Small intestine (tissue), 16 donors: ENCODE measurements at places on chromosomes 7 and 10.

GRCh38 chr10:71746344-71747037 lies 26.8 kb downstream of the VSIR start:
- peak; percentile 87 for DNase-seq

DNA sequence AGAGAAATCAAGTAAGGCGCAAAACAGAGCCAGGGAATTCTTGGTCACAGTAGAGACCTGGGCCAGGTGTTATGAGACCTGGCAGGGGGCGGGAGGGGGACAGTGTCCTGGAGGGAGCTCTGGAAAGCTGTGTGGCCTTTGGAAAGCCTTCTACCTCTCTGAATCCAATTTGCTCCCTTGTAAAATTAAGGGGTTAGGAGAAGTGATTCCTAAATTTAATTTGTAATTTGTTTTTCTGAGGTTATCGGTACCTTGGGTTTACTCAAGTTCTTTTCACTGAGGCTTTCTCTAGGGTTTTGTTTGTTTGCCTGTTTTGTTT lies 920.8 kb downstream of the TYW1 start:
- no peak for DNase-seq

DNA sequence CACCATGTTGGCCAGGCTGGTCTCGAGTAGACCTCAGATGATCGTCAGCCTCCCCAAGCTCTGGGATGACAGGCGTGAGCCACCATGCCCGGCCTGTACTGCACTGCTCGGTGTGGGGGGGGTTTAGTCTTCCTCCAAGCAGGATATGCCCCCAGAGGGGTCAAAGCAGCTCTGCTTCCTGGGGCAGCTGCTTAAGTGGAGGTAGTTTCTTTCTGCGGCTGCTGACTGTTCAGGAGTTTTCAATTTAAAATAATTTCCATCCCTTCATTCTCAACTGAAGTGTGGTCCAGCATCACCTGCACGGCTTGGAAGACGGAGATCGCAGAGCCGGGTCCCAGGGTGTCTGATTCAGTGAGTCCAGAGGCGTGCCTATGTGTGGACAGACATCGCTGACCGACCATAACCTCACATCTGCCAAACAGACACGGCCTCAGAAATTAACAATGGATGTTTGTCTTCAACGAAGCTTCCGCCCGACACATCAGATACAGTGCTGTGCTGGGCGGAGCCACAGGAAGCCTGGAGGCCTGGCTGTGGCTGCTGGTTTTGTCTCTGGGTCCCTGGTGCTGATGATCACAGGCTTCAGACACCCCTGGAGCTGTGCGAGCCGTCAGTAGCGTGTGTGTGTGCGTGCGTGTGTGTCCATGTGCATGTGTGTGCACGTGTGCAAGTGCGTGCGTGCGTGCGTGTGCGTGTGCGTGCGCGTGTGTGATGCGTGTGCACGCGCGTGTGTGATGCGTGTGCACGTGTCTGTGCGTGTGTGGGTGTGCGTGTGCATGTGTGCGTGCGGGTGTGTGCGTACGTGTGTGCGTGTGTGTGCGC lies 226.5 kb upstream of the PITRM1 start:
- no peak for DNase-seq

DNA sequence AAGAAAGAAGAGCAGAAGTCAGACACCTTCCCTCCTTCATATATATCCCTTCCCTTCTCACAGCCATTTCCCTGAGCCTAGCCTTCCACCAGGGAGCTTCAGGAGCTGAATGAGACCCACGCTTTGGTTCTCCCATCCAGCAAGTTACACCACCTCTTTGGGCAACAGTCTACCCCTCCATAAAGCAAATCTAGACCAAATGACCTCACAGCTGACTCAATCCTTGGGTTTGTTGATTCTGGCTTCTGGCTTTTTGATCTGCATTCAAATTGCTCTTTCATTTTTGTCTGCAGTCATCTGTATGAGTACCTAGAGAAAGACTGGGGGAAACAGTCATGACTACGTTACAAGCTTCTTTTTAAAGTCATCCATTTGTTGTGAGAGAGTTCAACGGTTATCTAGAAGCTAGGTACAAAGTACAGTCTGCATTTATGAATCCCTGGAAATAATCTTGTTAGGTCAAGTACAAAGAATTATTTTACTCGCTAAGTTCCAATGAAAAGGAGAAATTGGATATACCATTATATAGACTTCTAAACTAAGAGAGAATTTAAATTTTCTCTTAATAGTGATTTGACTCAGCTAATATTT lies 86.3 kb downstream of the RAB11FIP2 start:
- DNase-seq, result peak; percentile 72

DNA sequence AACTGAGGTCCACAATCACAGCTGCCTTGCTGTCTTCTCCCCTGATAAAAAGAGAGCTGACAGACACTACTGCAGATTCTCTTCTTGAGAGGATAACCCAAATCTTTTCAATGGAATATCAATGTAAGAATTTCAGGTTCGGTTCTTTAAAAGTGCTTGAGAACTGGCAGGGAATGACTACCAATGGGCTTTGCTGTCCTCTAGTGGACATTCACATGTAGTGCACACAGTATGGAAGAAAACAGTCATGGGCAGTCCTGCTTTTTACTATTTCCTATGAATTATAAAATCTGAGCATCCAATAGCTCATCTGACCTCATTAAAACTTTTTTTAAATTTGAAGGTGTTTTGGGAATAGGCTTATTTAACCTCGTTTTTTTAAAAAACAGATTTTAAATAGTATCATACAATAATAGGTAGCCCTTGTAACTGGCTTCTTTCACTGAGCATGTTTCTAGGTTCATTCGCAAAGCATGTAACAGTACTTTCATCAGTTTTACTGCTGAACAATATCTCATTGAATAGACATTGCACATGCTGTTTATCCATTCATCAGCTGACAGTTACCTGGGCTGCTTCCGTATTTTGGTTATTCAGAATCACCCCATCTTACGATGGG lies 18.3 kb downstream of the FZD9 start:
- DNase-seq, result peak; percentile 62

DNA sequence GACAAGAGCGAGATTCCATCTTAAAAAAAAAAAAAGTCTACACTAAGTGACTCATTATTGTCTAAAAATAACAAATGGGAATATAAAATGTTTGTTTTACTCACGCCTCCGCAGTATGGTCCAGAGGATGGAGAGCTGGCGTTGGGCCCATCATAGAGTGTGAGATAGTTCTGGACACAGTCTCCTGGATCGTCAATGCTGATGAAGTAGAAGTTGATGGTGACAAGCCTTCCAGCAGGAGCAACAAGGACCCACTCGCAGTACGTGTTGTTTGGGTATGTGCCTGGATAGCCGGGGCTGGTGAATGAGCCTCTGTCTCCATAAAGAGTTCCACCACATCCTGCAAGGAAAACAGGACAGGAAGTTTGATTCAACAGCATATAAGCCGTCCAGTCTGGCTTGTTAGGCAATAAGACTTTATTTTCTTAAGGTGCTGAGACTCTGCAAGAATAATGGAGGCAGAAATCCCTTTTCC lies 11.5 kb upstream of the RSU1 start:
- no peak for DNase-seq

DNA sequence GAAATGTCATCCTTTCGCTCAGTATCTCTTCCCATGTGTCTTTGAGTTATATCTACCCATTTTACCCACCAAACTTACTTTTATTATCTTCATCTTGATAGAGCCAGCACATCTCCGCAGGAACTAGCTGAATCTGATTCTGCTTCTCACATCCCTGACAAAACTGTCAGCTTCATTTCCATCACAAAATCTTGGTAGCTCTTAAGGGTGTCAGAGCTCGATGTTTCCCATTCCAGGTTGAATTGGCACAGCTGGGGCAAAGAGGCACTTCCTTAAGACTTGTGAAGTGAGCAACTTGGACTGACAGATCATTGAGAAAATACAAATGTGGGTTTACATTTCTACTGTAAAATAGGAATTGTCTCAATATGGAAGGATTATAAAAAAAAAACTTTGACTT lies 434.5 kb downstream of the SUGCT start:
- DNase-seq, result no peak

- peak; percentile 75 for DNase-seq
These were observed 67.5 kb downstream of the PFKFB3 start for GRCh38 chr10:6269953-6270867.
